ENCODE measurements at places on chromosomes 5 and 9.

GRCh38 chr5:74888117-74888516 is 21.9 kb upstream of the FAM169A start:
- DNase-seq: no peak

- DNase-seq: no peak
Measured at GRCh38 chr9:73871636-73872035, 625.5 kb upstream of the RORB start.

DNA sequence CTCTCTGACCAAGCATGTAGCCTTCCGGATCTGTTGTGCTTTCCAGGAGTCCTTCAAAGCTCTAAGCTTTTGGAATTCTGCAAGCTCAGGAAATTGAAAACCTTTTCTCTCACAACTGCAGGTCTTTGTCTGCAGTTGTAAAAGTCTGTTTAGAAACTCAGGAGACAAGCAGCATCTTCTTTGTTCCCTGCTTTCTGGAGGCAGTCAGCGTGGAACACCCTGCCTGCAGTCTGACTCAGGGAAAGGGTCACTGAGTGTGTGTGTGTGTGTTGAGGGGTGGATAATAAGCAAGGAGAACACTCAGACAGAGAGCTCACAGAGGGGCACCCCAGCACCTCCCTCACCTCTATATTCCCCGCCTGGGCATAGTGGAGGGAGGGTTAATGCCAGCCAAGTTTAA is 29.1 kb downstream of the KCNIP1 start:
- no peak for DNase-seq

- DNase-seq: no peak
Measured at GRCh38 chr5:175746851-175747250, 89.0 kb downstream of the HRH2 start.

DNA sequence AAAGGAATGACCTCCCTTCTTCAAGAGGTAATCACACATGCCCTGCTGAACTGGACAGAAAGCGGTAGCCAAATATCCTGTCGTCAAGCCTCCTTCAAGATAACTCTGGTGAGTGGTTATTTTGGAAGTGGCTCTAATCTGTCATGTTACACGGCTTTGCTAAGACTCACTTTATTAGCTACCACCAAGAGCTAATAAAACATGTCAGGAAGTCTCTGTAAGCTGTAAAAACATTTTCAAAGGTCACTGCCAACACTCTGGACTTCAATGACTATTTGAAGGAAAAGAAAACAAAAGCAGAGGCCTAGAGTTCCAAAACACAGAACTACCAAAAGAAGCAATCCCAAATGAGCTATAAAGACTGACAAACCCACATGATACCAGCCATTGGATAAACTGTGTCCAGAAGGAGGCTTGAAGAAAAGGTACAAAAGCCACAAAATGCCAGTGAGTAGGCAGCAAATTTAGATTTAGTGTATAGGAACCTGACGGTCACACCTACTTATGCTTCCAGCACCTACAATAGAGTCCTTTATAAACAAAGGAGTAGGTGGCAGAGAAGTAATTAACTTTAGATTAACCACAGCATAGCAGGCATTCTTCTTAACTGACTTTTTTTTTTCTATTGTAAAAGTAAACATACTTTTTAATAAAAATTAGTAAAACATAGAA is 97.3 kb upstream of the EQTN start:
- DNase-seq: no peak

Data from fibroblast of skin of right quadriceps (primary cell).